ENCODE measurements at places on chromosomes 5 and 9.

DNA sequence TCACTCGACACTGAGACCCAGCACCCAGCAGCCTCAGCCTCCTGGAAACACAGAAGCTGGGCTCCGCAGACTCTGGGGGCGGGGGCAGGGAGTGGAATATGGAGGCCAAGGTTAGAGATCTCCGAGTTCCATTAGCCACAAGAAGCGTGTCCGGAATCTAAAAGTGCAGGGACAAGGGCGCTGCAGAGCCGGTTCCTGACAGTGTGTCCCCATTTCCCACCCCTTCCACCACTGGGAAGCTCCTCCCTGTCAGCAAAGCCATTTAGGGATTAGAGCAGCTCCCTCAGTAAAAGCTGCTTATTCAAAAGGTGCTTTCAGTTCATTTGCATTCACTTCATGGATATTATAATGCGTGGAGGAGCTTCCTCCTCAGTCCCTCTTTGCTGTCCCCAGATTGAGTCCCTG, 74.1 kb upstream of the HSPA9 start:
- no peak for DNase-seq

GRCh38 chr9:134179918-134180785, 15.8 kb upstream of the RNU6ATAC start:
- no peak for DNase-seq

DNA sequence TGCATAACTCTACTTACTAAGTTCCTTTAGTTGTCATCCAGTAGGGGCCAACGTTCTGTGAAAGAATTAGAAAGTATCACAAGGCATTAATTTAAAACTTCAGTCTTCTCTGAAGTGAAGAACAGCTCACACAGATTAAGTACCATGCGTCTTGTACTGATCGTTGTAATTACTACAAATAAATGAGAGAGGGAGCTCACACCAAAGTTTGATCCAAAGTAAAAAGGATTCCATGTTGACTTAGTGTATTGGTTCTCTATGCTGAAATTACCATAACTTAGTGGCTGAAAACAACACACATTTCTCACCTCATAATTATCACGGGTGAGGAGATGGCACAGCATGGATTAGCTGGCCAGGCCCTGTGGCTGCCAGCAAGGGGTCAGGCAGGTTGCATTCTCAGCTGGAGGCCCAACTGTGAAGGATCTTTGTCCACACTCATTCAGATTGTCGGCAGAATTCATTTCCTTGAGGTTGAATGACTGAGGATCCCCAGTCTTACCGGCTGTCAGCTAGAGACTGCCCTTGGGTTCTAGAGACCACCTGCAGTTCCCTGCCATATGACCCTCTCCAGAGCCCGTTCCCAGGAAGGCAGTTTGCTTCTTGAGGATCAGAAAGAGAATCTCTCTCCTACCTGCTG, 169.1 kb downstream of the YTHDC2 start:
- DNase-seq: no peak

DNA sequence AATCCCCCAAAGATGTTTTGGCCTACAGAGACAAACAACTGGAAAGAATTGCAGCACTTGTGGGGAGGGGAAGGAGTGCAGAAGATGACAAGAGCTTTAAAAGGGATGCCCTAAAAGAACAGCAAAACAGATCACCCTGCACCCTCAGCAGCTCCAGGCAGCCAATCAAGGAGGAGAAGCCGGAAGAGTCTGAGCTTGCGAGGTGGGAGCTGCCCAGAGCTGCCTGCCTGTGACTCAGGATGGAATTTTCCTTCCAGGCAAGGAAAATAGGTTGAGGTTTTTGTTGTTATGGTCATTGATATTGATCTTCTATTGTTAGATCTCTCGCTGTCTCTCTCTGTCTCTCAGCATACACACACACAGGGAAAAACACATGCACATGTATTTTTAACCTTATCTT, 70.3 kb upstream of the MAP1B start:
- DNase-seq: no peak

DNA sequence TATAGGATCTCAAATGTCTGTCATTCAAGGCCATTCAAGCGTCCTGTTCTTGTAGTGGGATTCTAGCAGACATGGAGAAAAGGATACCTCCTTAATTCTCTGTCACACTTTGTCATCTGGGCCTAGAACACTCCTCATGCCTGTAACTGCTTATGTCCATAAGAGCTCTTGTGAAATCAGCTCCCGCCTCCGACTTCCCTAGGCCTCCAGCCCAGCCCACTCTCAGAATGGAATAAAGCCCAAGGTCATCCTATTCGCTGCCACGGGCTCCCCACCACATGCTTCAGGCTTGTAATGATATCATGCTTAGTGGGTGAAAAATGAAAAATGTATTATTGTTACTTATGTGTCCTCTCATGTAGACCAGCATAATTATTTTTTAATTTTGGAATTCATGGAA, 632.5 kb downstream of the ISL1 start:
- no peak for DNase-seq

DNA sequence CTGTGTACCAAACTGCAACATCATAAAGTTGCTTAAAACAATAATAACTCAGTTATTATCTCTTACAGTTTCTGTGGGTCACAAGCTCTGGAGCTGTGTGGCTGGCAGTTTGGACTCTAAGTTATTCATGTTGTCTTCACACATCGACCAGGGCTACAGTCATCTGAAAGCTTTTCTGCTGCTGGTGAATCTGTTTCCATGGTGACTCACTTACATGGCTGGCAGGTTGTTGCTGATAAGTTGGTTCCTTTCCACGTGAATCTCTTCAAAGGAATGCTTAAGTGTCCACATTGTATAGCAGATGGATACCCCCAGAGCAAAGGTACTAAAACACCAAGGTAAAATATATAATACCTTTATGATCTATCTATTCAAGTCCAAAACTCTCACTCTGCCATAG, 44.8 kb upstream of the CYLC2 start:
- DNase-seq: no peak

DNA sequence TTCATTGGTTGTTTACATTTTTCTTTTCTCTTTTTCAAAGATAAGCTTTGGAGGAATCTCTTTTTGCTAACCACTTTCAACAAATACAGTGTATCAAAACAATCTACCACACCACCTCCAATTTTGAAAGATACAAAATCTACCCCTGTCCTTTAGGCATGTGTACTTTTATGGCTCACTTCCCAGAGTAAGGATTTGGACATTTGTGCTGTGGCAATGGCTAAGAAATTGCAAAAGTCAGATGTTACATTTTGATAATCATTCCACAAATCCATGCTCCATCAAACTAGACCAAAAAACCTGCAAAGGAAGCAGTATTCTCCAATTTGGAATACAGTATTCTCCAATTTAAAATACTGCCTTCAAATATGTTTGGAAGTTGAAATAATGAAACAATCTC, 204.9 kb downstream of the MCTP1 start:
- no peak for DNase-seq

DNA sequence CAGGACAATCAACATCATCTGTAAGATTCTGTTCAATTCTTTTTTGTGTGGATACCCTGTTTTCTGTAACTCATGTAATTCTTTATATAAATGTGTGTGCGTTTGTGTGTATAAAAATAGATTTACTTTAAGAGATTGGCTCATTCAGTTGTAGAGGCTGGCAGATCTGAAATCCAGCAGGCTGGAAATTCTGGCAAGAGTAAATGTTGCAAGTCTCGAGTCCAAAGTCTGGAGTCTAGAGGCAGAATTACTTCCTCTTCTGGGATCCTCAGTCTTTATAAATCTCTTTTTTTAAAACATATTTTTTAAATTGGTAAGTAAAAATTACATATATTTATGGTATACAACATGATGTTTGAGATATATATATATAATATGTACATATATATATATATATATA, 202.1 kb upstream of the TMEM161B start:
- DNase-seq: no peak

DNA sequence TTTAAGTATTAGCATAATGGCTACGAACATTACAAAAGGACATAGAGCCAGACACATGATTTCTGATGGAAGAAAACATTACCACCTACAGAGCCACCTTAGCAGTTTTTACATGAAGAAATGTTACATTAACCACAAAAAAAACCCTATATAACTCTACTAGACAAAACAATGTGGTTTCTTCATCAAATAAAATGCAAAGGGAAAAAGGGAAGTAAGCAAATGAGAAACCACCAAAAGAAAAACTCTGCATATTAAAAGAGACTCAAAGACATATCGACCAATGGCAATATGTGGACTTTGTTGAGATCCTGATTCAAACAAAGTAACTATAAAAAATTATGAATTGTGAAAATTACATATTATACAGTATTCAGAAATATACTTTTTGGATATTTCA, 132.7 kb downstream of the TSSK1B start:
- DNase-seq: no peak

DNA sequence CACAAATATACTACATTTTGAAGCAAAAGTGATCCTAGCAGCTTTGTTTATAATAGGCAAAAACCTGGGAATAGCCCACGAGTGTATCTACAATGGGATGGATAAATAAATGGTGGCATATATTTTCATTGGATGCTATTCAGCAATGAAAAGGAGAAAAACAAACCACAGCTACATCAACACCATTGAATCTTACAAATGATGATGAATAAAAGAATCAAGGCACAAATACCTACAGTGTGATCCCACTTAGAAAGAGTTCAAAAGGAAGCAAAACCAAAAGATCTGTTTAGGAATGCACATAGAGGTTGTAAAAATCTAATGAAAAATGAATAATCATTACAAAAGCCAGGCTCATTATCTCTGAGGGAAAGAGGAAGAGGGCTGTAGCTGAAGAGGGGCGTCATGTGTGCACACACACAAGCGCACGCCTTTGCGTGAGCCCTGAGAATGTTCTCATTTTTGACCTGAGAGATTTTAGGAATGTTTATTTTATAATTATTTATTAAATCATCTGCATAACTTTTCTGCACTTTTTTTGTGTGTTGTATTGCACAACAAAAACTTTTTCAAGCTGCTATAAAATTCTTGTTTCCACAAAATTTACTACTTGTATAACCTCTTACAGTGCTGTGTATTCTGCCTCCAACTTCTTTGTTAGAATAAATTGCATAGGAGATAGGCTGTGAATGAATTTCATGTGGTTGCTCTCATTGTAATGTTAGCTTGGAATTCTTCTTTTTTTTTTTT, 5.9 kb upstream of the RHOBTB3 start:
- DNase-seq: no peak

DNA sequence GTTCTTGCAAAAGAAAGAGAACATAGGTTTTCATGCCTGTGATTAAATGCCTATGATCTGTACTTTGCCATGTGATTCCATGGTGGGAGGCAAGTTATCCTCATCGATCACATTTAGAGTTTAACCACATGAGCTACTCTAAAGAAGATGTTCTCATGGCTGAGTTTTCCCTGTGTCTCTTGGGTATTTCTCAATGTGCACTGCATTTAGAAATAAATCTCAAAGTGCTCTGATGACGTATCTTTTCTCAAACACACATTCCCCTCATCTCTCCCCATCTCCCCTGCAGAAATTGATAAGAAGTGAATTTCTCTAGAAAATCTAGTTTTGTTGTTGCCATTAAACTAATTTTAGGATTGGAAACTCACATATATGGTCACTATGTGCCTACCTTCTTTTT, 282.2 kb downstream of the SEMA5A start:
- DNase-seq: no peak

DNA sequence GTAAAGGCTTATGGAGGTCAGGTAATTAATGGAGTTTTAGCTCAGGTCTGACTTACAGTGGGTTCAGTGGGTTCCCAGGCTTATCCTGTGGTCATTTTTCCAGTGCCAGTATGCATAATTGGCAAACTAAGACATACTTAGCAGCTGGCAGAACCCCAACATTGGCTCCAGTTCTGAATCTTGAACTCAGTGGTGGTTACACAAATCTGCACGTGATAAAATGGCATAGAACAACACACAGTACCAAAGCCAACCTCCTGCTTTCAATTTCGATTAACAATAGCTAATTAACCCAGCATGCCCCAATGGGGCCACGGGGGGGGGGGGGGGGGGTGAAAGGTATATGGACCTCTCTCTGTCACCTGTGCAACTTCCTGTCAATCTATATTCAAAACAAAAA, 19.0 kb upstream of the BARX1 start:
- DNase-seq: no peak

- no peak for DNase-seq
Measured at GRCh38 chr5:175003531-175003930, 279.1 kb downstream of the MSX2 start.

DNA sequence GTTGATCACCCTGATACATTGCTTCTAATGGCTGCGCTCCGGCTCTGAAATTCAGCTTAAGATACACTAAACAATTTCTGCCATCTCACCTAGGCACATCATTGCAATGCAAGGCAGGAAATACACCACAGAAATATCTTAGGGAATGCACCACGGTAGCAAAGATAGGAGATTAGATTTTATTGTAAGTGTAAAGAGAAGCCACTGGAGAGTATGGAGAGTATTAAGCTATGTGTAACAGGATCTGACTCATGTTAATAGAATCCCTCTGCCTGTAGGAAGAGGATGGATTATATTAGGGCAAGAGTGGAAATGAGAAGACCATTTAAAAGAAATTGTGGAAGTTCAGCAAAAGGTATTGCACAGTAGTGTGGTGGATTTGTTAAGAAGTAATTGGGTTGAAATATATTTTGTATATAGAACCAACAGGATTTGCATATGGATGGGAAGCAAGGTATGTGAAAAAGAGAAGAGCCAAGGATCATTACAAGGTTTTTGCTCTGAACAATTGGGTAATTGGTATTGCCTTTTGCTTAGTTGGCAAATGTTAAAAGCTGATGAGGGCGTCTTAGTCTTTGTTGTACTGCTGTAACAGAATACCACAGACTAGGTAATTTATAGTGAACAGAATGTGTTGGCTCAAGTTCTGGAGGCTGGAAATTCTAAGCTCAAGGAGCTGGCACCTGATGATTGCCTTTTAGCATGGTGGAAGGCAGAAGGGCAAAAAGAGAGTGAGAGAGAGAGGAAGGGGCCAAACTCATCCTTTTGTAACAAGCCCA, 636.1 kb downstream of the PSAT1 start:
- no peak for DNase-seq

GRCh38 chr9:134559013-134559412, 82.6 kb upstream of the COL5A1 start:
- DNase-seq: no peak

- no peak for DNase-seq
Measured at GRCh38 chr5:16590685-16591084, 26.1 kb downstream of the RETREG1 start.

- no peak for DNase-seq
Measured at GRCh38 chr9:108241384-108242073, 614.3 kb downstream of the ACTL7B start.

GRCh38 chr9:78971540-78971939, 600.2 kb upstream of the TLE4 start:
- DNase-seq: no peak

GRCh38 chr5:131384616-131385214, 120.9 kb downstream of the CDC42SE2 start:
- no peak for DNase-seq

GRCh38 chr9:116123171-116123570, 30.4 kb upstream of the PAPPA start:
- no peak for DNase-seq

DNA sequence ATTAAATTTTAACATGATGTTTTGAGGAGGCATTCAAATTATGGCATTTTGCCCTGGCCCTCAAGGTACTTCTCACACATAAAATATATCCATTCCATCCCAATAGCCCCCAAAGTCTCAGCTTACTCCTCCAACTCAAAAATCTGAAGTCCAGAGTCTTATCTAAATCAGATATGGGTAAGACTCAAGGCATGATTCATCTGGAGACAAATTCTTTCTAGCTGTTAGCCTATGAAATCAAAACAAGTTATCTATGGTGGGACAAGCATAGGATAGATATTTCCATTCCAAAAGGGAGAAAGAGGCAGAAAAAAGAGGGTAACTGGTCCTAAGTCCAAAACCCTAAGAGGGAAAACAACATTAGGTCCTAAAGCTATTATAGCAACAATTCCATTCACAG, 408.4 kb downstream of the ZNF608 start:
- no peak for DNase-seq
